ENCODE measurements at places on chromosomes 2 and 18. TPM values are rescaled to one million over a fixed set of nuclear protein-coding genes. Genes with fewer than 3 reads are reported as not detected.

GRCh38 chr2:73004466-73004865 lies 67.0 kb downstream of the SFXN5 start:
- DNase-seq, result no peak

DNA sequence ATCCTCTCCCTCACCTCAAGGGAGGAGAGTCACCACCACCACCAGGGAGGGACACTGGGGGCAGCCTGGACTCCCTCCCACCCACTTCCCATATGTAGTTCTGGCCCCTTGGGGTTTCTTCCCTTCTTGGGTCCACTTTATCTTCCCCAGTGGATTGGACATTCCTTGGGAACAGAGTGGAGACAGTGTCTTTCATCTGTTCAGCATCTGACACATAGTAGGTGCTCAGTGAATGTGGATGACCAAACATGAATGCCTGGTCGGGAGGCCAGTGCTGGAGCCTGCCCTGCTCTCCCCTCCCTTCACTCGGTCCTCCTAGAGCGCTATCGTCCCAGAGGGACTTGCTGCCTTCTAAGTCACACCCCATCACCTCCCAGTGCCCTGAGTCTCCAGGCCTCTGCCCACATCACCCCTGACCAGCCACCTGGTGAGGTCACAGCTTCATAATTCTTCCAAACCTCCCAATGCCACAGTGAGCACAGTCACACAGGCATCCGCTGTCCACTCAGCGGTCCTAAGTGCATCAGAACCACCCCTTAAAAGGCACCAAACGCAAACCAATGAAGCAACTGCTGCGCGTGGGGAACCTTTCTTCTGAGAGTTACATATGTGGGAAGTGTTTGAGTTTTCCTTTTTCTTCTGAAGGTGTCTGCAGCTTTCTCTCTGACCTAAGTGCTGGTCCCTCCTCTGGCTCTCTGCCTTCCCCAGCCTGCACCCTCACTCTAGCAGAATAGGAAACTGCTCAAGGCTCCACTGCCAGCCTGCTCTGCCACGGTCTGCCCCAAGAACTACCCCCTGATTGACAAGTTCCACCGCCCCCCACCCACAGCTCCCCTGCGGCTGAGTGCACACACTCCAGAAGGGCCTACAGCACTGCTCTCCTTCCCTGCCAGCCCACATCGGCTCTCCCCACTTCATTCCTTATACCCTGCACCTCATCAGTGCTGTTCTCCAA lies 7.2 kb upstream of the SFXN5 start:
- no peak for DNase-seq

GRCh38 chr2:15808944-15809343 lies 131.4 kb upstream of the MYCN start:
- DNase-seq, result no peak

DNA sequence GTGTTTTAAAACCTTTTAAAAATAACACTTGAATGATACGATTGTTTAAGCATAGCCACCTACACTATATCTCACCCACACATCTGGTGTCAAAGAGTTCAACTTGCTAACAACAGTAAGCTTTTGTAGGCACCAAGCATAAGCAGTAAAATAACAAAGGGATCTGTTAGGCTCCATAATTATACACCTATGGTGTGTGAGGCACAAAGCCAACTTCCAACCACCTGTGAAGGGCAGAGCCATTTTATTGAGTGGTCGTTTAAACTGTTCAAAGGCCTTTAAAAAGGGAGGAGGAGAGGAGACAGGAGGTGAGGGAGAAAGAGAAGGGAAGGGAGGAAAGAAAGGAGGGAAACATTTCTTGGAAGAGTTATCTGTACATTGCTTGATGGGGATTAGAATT lies 27.9 kb downstream of the NEMP2 start:
- no peak for DNase-seq

- no peak for DNase-seq
These were observed 70.6 kb downstream of the CTAGE1 start for GRCh38 chr18:22346953-22347605.

- no peak for DNase-seq
These were observed 597.5 kb downstream of the SLC4A3 start for GRCh38 chr2:220224691-220225543.

DNA sequence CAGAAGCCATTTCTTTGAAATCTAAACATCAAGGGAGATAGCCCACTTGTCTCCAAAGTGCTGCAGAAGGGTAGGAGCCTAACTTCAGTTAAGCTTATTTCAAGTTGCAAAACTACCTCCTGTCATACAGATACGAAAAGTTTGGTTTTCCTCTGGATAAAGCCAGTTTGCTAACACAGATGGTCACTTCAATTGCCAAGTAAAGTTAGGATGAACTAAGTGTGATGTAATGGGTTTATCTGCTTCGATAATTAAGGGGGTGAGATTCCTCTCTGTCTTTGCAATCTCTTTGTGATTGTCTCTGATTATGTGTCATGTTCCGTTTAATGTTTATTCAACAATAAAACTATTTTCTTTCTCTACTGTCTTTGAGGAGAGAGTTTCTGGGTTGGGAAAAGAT lies 156.4 kb downstream of the SLC39A10 start:
- no peak for DNase-seq

DNA sequence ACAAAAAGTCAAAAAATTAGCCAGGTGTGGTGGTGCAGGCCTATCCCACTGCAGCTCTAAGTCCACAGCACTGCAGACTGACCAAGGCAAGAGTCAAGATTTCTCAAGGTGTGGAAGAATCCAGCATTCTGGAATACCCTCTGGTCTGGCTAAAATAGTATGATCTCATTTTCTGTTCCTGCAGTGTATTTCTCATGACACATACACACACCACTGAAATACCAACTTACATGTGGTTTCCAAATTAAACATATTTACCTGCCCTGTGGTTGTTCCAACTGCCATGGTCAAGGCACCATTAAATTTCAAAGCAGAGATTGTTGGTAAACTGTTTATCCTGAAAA lies 30.9 kb downstream of the NOL10 start:
- DNase-seq, result no peak

- DNase-seq, result peak; percentile 49
These were observed 97.9 kb upstream of the NOL4 start for GRCh38 chr18:34322365-34323289.

CRYBA2 gene
- not detected for polyA plus RNA-seq

SPTBN1 gene
- polyA plus RNA-seq, result 237 TPM

MALL gene
- 13.6 TPM for polyA plus RNA-seq

ACVR1C gene
- 0.23 TPM for polyA plus RNA-seq

PPP1R1C gene
- polyA plus RNA-seq, result 2.3 TPM
